ENCODE measurements at places on chromosomes 7 and 10. TPM values are rescaled to one million over a fixed set of nuclear protein-coding genes. Genes with fewer than 3 reads are reported as not detected.
A peak's percentile ranks its signal among the peaks of the same experiment; 100 is the strongest.

TECPR1 gene
- 10.9 TPM for total RNA-seq

NEBL gene
- 1.8 TPM for total RNA-seq

KEL gene
- total RNA-seq, result 0.42 TPM

DNA sequence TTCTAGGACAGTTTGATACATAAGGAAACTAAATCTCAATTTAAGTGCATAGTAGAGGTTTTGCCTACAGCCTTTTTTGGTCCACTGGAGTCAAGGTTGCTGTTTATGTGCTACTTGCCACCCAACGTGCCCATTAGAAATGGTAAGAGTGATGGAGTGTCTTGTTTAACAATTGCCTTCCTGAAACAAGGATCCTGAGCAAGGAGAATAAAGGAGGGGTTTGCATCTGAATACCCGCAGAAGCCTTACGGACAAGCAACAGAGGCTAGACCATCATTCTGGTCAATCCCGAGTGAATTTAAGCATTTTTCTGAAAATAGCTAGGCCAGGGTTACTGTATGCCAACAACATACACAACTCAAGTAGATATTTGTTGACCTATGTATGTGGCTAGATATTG, 63.6 kb downstream of the MARCHF5 start:
- no peaks in the 10 kb centered on the region for H3K4me1 ChIP-seq
- H3K27ac ChIP-seq, result no peak overlapping the region
- H3K36me3 ChIP-seq, result no peaks in the 10 kb centered on the region
- H3K4me3 ChIP-seq, result no peak overlapping the region
- DNase-seq, result no peak

DNA sequence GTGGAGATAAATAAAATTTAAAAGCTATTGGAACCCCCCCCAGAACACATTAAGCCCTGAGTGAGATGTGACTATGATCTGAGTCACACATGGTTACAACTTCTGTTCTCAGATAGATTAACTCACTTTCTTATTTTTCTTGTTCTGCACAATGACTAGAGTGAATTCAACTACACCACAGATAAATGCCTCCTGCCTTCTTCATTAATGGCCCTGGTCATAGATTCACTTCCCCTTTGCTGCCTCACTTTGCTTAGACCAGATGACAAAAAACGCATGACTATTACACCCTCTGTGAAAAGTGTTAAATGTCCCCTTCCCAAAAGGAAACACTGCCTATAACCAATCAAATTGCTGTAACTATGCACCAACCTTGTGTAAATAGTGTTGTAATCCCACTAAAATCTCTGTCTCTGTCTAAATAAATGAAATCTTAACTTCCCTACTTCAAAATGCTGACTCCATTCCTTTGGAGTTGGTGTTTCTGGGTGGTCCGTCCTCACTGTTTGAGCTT, 49.4 kb downstream of the AKR1D1 start:
- H3K36me3 ChIP-seq, result no peaks in the 10 kb centered on the region
- no peaks in the 10 kb centered on the region for H3K27me3 ChIP-seq
- no peak overlapping the region for H3K27ac ChIP-seq
- no peak overlapping the region for H3K4me3 ChIP-seq
- no peak for DNase-seq
- no peaks in the 10 kb centered on the region for H3K4me1 ChIP-seq

DNA sequence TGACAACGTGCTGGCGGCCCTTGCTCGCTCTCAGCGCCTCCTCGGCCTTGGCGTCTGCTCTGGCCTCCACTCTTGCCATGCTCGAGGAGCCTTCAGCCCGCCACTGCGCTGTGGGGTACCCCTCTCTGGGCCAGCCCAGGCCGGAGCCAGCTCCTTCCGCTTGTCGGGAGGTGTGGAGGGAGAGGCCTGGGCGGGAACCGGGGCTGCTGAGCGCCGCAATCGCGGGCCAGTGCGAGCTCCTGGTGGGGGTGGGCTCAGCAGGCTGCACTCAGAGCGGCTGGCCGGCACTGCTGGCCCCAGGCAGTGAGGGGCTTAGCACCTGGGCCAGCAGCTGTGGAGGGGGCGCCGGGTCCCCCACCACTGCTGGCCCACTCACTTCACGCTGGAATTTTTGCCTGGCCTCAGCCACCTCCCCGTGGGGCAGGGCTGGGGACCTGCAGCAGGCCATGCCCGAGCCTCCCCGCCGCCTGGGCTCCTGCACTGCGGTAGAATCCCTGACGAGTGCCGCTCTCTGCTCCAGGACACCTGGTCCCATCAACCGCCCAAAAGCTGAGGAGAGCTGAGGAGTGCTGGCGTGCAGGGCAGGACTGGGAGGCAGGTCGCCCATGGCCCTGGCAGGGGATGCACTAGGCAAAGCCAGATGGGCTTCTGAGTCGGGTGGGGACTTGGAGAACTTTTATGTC, 372.2 kb upstream of the NRG3 start:
- no peaks in the 10 kb centered on the region for H3K36me3 ChIP-seq
- no peak overlapping the region for H3K4me3 ChIP-seq
- H3K4me1 ChIP-seq, result no peaks in the 10 kb centered on the region
- H3K27ac ChIP-seq, result no peak overlapping the region
- H3K27me3 ChIP-seq, result no peaks in the 10 kb centered on the region
- DNase-seq, result no peak

- no peak overlapping the region for H3K4me3 ChIP-seq
- no peak overlapping the region for H3K27ac ChIP-seq
- DNase-seq, result no peak
- no peaks in the 10 kb centered on the region for H3K4me1 ChIP-seq
- no peaks in the 10 kb centered on the region for H3K27me3 ChIP-seq
- H3K36me3 ChIP-seq, result no peaks in the 10 kb centered on the region
Observed at GRCh38 chr10:4450981-4451908, 374.8 kb upstream of the AKR1E2 start.

- no peak overlapping the region for H3K4me3 ChIP-seq
- H3K27ac ChIP-seq, result no peak overlapping the region
- no peak for DNase-seq
- no peaks in the 10 kb centered on the region for H3K27me3 ChIP-seq
- no peaks in the 10 kb centered on the region for H3K36me3 ChIP-seq
Observed at GRCh38 chr7:27053153-27053552, 42.6 kb downstream of the HOXA1 start.

DNA sequence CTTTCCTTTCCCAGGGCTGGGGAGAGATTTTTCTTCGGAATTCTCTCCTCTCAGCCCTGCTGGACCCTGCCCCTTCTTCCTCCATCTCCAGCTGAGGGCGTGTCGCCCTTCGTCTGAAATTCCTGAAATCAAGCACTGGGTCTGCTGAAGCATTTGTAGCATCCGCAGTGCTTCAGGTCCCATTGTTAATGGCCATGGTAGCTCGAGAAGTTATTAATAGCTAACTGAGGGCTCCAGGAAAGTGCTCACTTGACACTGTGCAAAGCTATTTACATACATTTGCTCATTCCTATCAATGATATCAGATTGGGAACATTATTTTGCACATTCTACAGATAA, 515 bp downstream of the FAM149B1 start:
- peak overlapping the region; percentile 84 for H3K4me3 ChIP-seq
- H3K36me3 ChIP-seq, result no peaks in the 10 kb centered on the region
- no peaks in the 10 kb centered on the region for H3K27me3 ChIP-seq
- peaks cover 16% of the 10 kb centered on the region for H3K4me1 ChIP-seq
- H3K27ac ChIP-seq, result peak overlapping the region; percentile 95

DNA sequence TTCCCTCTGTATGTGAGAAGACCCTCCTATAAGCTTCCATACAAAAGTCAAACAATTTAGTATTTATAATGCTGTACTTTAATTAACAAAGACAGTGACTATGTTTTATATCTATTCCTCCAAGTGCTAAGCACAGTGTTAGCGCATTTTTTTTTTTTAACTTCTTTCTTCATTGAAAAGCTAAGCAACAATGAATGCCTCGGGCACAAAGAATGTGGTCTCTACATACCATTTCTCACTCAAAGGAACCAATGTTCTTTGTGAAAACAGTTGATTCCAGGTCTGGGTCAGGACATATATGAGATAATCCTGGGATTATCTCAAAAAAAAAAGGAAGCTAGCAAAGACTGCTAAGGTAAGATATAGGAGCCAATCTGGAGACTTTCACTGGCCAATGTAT, 26.2 kb upstream of the REEP3 start:
- H3K4me1 ChIP-seq, result no peaks in the 10 kb centered on the region
- no peak overlapping the region for H3K27ac ChIP-seq

- no peaks in the 10 kb centered on the region for H3K36me3 ChIP-seq
- H3K4me1 ChIP-seq, result no peaks in the 10 kb centered on the region
- peak; percentile 8 for DNase-seq
- H3K27me3 ChIP-seq, result no peaks in the 10 kb centered on the region
- H3K27ac ChIP-seq, result no peak overlapping the region
Observed at GRCh38 chr7:26636808-26637207, 227.6 kb downstream of the SKAP2 start.

DNA sequence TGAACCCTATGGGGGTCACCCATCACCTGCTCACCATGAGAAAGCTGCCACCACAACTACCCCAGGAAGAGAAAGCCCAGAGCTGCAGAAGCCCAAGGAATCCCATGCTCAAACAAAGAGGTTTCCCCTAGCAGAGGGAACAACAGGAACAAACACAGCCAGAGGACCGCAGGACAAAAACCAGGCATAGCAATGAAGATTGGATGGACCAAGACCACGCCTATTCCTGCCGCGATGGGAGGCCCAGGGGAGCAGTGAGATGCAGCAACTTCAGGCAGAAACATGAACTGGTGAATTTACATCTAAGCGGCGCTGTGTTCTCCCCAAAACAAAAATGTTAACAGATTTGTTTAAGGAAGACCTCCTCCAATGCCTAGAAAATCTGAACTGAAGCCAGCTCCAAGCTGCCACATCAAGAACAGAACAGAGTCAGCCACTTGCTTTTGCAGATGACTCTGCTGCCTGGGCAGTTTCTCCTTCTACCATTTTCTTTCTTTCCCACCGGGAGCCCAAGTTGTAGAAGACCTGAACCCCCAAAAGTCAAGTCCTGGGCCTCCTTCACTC, 134.2 kb upstream of the NEBL start:
- no peak overlapping the region for H3K27ac ChIP-seq
- no peaks in the 10 kb centered on the region for H3K27me3 ChIP-seq
- DNase-seq, result no peak
- H3K4me3 ChIP-seq, result no peak overlapping the region

- H3K36me3 ChIP-seq, result no peaks in the 10 kb centered on the region
- no peak for DNase-seq
- H3K27me3 ChIP-seq, result no peaks in the 10 kb centered on the region
- H3K4me1 ChIP-seq, result no peaks in the 10 kb centered on the region
Observed at GRCh38 chr10:111146025-111146640, 69.3 kb downstream of the ADRA2A start.

- no peaks in the 10 kb centered on the region for H3K27me3 ChIP-seq
Observed at GRCh38 chr7:18778594-18778993, 283.0 kb downstream of the HDAC9 start.

Measured in liver (tissue), 10 donors.